ENCODE measurements at places on chromosomes 1 and 21.

DNA sequence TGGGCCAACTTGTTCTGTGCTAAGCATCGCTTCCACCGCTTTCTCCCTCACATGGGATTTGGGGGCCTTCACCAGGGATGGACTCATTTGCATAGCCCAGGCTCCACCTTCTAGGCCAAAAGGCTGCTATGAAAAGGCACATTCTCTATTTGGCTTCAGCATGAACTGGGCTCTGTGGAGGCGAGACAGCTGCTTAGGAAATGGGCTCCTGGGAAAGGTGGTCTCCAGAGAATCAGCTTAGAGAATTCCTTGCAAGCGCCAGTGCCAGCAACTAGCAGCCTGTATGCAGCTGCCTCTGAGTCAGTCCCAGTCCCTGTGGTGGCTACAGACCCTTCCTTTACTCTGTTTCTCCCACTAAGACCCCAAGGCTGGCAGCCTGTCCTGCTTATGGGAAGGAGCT lies 214.5 kb downstream of the HIVEP3 start:
- no peak for DNase-seq

DNA sequence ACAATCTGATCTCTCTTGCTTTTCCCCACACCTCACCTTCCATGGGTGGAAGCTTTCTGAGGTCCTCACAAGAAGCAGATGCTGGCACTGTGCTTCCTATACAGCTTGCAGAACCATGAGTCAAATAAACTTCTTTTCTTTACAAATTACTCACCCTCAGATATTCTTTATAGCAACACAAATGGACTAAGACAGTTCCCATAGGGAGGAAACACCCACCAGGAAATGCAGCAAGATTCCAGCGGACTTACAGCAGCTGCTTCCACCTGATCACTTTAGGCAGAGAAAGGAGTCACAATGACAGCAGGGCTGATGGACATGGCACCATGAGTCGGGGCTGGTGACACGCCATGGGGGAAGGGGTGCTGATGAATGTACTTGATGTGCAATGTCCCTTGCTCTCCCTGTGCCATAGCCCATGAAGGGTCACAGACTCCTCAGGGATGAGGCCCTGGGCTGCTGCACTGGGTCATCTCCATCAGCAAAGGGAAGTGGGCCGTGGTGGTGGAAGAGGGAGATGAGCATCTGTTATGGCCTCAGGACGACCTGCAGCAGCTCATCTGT lies 53.9 kb downstream of the PRSS38 start:
- DNase-seq, result no peak

DNA sequence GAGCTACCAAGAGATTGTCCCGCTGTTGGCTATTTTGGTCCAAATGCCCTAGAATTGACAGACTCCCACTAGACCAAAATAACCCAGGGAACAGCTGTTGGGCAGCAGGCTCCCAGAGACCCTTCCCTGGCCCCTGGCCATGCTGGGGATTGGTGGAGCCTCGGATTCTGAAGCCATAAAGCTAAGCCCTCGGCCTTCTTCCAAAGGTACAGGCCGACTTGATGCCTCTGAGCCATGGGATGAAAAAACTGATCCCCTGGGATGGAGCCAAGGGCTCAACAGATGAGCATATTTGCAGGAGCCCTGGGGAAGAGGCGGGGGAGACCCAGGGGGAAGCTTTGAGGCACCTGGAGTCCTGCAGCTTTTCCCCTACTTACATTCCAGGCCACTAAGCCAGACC lies 1.0 kb upstream of the LRRC38 start:
- no peak for DNase-seq

GRCh38 chr21:25813917-25814316 lies 79.1 kb downstream of the GABPA start:
- DNase-seq, result no peak

DNA sequence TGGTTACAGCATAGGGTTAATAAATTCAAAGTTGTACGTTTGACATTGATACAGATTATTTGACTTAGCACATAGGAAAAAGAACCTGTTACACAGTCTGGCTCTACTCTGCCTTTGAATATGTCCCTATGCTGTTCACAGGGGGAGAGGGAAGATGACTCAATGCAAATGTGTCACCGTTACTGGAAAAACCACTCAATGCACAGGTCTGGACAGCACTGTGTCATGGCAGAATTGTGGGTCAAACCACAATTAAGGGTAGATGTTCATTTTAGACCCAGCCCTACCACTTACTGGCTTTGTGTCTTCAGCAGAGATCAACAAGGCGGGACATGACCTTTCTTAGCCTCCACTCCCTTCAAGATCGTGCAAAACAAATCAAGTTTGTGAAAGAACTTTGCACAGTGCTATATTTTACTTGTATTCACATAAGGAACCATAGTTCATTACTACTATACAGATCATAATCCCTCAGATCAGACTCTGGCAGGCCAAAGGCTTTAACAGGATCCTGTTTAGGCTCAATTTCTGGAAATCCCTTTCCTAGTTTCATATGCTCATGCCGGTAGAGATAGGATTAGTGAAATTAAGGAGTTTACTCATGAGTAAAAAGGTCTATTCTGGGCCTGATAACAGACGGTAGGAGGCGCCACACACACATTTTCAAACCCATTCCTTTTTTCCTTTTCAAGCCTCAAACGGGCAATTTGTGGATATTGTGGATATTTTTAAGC lies 22.1 kb downstream of the EIF2D start:
- no peak for DNase-seq

DNA sequence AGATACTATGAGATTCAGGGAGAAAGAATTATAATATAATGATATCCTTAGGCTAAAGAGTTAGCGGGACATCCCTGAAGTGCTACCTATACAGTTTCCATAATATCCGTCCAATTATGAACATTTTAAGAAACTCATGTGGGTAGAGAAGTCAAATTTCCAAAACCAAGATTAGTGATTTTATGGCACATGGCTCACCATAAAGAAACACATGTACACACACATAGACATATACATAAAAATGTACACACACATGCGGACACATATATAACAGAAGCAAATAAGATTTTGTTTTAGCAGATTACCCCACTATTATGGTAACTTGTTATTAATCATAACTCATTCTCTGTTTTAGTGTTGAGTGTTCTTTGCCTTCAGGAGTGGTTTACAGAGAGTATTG lies 566.7 kb upstream of the NEGR1 start:
- no peak for DNase-seq

DNA sequence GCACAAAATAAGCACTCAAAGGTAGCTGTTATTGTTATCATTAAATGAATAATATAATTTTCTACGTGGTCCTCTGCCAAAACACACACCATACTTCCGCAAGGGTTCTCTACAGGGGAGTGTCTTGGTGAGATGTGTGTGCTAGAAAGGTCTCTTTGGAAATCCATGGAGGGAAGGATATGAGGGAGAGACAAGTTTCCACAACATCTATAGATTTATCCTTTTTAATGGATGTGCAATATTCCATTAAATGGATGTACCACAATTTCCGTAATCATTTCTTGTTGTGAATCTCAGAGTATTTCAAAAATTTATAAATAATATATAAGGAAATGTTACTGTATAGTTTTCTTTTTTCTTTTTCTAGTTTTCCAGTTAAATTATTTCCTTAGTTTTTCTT lies 2.6 kb upstream of the TNFRSF8 start:
- no peak for DNase-seq

DNA sequence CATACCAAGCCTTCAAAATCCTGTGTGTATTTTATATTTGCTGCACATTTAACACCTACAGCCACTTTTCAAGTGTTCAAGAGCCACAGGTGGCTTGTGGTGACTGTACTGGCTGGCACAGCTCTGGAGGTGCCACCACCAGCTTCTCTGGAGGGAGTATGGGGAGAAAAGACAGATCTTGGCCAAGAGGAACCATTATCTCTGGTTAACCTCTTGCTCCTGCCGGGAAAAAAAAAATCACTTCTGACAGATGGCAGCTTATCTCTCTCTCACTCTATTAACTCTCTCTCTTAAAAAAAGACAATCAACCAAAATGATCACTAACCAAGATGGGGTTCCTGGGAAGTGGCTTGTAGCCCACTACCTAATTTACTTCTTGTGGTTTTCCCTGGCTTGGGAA lies 1.2 kb upstream of the RIIAD1 start:
- no peak for DNase-seq

GRCh38 chr1:35810096-35810881 lies 2.5 kb downstream of the AGO4 start:
- no peak for DNase-seq

DNA sequence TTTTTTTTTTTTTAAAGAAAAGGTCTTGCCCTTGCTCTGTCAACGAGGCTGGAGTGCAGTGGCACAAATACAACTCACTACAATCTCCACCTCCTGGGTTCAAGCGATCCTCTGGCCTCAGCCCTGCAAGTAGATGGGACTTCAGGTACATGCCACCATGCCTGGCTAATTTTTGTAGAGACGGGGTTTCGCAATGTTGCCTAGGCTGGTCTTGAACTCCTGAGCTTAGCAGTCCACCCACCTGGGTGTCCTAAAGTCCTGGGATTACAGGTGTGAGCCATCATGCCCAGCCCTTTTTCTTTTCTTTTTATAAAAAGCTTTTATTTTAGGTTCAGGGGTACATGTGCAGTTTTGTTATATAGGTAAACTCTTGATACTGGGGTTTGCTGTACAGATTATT lies 47.2 kb downstream of the TLR5 start:
- no peak for DNase-seq

DNA sequence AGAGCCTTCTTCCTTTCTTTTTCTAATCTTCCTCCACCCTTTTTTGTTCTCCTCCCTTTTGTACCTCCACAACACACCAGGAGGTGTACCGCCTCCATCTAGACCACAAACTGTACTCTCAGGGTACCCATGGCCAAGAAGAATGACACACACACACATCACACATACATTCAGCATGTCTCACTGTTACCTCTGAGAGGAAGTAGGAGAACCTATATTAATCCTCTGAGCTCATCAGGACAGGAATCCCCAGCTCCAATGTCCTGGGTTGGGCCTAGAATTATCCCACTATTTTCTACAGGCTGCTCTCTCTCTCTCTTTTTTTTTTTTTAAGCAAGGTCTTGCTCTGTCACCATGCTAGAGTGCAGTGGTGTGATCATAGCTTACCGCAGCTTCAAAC lies 36.7 kb downstream of the ATP2B4 start:
- DNase-seq, result no peak

- no peak for DNase-seq
Measured at GRCh38 chr1:32606565-32607371, 43.6 kb downstream of the ZBTB8OS start.

DNA sequence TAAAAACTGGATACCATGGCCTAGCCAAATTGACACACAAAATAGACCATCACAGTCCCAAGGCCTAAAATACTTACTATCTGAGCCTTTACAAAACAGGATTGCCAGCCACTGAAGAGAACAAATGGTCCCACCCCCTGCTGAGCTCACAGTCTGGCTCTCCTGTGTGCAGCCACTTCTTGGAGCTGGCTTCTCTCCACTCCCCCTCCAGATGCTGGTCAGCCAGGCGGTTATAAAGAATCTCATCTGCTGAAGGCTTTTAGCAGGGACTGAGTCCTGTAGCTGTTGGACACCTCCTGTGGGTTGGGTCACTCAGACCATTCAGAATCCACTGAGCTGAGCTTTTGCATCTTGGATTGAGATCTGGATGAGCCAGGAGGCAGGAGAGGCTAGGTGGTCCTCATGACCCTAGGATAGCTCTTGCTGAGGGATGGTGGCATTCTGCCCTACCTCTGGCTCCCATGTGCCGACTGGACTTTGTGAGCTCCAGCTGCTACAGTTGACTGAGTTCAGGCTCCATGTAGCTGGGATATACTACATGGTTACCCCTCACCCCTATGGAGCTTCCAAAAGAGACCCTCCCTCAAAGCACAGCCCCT lies 16.1 kb downstream of the OXCT2 start:
- DNase-seq, result no peak

- no peak for DNase-seq
Measured at GRCh38 chr1:94738371-94738770, 81.8 kb upstream of the SLC44A3 start.

GRCh38 chr1:117894078-117894477 lies 35.3 kb downstream of the GDAP2 start:
- DNase-seq, result no peak

GRCh38 chr1:1361982-1362423 lies 3.6 kb upstream of the MXRA8 start:
- DNase-seq, result no peak

DNA sequence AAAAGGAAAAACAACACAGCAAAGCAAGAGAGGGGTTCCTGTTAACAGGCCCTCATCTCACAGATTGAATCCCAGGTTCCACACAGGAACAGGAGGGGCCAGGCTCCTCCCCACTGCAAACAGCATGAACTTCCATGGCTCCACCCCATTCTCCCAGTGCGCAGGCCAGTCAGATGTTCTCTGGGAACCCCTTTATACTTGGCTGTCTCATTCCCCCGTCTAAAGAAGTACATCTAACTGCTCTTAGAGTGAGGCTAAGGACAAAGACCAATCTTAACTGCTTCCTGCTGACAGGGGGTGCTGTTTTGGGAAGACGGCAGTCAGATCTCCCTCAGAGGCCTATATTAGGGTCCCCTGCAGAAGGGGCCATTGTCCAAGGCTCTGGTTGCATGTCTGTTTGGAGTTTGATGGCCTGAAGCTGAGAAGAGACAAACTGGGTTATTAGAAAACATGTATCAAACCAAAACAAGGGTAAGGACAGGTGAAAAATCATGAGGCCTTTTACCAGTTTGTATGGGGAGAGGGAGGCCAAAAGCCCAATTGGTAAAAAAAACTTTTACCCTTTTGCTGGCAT lies 10.5 kb upstream of the NASP start:
- DNase-seq, result no peak

DNA sequence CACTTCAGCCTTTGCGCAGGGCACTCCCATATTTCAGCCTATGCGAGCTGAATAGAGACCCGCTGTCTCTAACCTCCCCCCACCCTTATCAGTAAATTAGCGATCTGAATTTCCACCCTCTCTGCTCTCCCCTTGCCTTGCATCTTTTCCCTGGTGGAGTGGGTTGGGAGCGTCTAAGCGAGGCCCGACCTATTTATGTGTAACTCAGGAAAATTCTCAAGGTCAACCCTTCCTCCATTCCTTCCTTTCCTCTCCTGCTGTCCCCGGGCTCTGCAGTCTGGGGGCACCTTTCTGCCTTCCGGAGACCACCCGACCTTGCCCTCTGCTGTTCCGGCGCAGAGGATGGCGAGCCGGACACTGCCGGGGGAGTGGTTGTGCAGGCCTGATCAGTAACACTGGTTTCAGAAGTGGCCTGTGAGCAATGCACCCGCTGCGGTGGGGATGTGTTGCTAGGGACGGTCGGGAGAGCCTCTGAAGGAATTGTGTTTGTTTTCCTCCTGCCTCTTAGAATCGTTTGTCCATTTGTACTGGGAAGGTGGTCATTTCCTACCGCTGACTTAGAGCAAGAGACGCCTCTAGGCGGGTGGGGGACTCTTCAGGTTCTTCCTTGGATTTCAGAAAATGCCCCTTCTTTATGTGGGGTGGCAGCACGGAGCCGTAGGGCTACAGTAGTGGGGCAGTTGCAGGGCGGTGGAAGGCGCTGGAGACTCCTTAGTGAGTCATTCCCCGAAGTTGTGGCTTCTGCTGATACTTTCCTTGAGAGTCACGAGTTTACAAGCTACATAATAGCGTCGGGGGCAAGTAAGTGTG lies 513 bp downstream of the MGST3 start:
- DNase-seq, result peak; percentile 19

- DNase-seq, result no peak
Measured at GRCh38 chr1:65068202-65069010, 79.6 kb upstream of the AK4 start.

GRCh38 chr1:165409657-165410358 lies 35.1 kb downstream of the RXRG start:
- no peak for DNase-seq

- no peak for DNase-seq
Measured at GRCh38 chr21:33238146-33238545, 8.4 kb downstream of the IFNAR2 start.

GRCh38 chr1:147648933-147649332 lies 21.4 kb downstream of the ACP6 start:
- no peak for DNase-seq

GRCh38 chr1:67674260-67675011 lies 10.6 kb upstream of the GADD45A start:
- DNase-seq, result peak; percentile 8
